Skin of body (tissue), 3 donors: ENCODE measurements at places on chromosomes 5 and 9. TPM values are rescaled to one million over a fixed set of nuclear protein-coding genes. Genes with fewer than 3 reads are reported as not detected.

DNA sequence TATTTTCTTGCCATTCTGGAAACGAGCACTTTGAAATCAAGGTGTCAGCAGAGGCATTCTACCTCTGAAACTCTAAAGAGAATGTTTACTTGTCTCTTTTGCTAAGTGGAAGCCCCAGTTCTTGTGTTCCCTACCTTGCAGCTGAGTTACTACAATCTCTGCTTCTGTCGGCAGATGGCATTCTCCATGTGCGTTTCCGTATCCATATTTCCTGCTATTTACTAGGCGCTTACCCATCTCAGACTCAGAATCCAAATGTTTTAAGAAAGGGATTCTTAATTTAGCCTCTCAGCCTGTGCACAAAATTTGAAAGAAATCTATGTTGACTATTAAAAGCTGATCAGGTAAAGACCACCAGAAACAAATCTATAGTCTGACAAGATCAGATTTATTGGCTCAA, 221.3 kb upstream of the FTMT start:
- no peak for DNase-seq

DNA sequence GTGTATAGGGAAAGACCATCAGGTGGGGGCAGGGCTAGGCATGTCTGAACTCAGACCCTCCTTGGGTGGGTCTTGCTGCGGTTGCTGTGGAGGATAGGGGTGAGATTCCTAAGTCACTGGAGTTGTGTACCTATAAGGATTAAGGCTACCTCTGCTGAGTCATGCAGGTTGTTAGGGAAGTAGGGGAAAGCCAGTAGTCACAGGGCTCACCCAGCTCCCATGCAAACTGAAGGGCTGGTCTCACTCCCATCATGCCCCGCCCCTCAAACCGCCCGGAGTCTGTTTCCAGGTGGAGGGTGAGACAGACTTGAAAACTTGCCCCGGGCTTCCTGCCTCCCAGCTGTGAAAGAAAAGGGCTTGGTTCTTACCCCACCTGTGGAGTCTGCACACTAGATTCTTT, 161.8 kb downstream of the CAVIN4 start:
- no peak for DNase-seq

GRCh38 chr5:123997064-123997461, 485.1 kb downstream of the CSNK1G3 start:
- DNase-seq = no peak

GRCh38 chr5:149002053-149002452, 60.8 kb downstream of the SH3TC2 start:
- peak; percentile 18 for DNase-seq

- no peak for DNase-seq
Observed at GRCh38 chr5:176334031-176334770, 27.4 kb downstream of the KIAA1191 start.

DNA sequence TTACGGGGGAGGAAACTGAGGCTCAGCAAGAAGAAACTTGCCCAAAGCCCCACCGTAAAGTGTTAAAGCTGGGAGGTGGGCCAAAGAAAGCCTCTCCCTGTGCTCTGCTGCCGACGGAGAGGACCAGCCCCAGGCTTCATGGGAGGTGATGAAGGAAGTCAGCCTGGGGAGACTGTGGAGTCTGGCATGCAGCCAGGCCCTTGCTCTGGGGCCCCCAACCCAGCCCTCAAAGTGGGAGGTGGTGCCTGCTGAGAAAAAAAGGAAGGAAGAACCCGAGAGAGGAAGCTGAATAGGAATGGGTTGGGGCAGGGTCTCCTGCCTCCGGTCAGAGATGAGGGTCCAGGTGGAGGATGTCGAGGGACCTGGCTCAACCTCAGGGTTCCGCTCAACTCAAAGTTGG, 3.8 kb downstream of the RNF44 start:
- DNase-seq = no peak

- no peak for DNase-seq
Observed at GRCh38 chr5:7419846-7420245, 23.9 kb downstream of the ADCY2 start.

GRCh38 chr9:15944341-15944740, 391.5 kb downstream of the CCDC171 start:
- DNase-seq = peak; percentile 21

DNA sequence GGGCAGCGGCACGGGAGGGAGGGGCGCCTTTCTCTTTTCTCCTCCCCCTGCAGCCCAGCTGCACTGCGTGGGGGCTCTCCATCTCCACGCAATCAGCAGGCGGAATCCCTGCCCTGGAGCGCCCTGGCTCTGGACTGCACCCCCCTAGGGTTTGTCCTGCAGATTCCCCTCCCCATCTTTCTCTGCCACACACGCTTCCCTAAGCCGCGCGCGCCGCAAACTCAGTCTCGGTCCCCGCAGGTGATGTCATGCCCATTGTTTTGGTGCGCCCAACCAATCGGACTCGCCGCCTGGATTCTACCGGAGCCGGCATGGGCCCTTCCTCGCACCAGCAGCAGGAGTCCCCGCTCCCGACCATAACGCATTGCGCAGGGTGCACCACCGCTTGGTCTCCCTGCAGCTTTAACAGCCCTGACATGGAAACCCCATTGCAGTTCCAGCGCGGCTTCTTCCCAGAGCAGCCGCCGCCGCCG, at the start of gene KCNN2:
TSS of gene KCNN2 (plus strand) at position 347 of the 473 bp plus-strand sequence. CDS start at position 417, 70 bp downstream.
- peak; percentile 76 for DNase-seq

DNA sequence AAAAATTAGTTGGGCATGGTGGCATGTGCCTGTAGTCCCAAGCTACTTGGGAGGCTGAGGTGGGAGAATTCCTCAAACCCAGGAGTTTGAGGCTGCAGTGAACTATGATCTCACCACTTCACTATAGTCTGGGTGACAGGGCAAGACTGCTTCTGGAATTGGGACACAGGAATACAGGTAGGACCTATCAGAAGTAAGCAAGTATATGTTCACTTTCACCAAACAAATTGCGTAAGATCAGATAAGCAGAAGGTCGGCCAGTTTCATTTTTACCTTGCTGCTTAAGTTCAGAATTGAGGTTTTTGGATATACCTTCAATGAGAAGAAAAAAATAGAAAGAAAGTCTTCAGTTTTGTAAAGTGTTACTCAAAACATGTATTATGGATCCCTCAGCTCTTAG, 171.7 kb downstream of the MAT2B start:
- DNase-seq = no peak

- DNase-seq = no peak
Observed at GRCh38 chr5:40089269-40089668, 590.4 kb upstream of the PTGER4 start.

DNA sequence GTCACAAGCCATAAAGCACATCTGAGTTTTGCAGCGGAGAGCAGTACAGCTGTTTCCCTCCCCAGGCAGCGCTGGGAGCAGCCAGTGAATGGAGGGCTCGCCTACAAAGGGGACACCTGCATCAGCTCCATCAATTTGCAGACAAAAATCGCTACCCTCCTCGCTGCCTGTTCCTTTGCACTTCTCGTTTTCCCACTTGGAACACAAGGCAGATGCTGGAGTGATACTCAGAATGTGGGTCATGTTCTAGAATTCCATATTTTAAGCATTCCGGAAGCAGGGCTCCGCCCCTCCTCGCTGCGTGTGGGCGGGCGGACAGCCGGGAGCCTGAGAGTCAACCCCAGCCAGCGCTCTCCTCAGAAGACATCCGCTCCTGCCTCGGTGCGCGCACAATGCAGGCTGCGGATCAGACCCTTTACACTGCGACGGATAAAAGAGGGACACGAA, 92.1 kb downstream of the LMNB1 start:
- DNase-seq = peak; percentile 53

- no peak for DNase-seq
Observed at GRCh38 chr9:129317179-129318011, 139.3 kb upstream of the IER5L start.

- no peak for DNase-seq
Observed at GRCh38 chr9:79026316-79026715, 545.4 kb upstream of the TLE4 start.

- DNase-seq = no peak
Observed at GRCh38 chr5:11452852-11453251, 451.4 kb downstream of the CTNND2 start.

GRCh38 chr5:78499485-78499884, 139.1 kb downstream of the SCAMP1 start:
- no peak for DNase-seq

DNA sequence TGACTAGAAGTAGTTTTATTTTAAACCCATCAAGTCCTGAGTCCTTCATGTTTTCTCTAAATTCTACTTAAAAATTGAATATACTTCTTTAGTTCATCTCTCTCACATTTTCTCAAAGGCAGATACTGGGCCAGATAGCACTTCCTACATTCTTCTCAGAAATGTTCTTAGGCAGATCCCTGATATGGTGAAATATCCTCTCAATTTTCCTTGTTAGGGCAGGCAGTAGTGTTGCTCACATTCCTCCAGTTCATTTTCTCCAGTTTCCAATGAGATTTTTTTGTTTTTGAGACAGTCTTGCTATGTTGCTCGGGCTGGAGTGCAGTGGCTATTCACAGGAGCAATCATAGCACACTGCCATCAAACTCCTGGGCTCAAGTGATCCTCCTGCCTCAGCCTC, 5.7 kb downstream of the GCNT1 start:
- DNase-seq = no peak

- DNase-seq = no peak
Observed at GRCh38 chr9:70510157-70510770, 95.8 kb upstream of the KLF9 start.

DNA sequence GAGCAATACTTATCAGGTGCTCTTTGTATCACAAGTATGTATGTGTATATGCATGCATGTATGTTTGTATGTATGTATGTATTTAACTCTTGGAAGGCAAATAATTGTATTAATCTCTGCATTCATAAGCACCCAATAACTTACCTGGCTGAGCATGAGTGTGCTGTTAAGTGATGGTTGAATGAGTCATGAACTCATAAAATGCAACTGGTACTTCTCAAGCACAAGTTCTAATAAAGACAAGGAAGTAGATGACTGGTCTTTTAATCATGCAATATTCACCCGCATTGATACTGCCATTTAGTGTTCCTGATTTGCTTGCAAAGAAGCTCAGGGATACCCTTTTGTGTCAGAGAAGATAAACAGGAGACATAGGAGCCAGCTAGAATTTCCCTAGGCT, 204.9 kb upstream of the TRPM3 start:
- DNase-seq = no peak

DNA sequence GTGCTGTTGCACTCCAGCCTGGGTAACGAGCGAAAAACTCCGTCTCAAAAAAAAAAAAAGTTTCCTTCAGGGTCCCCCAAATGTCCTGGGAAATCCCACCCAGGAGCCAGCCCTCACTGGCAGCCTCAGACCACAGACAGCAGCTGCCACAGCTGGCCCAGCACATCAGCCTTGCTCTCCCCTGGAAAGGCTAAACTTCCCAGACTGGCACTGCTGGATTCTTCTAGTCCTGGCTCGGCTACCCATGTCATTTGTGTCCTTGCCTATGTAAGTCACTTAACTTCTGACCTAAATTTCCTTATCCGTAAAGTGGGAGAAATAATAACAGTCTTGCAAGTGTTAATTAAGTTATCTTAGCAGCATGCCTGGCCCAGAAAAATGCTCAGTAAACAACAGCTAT, 8.6 kb upstream of the PRRC2B start:
- no peak for DNase-seq

GRCh38 chr5:77353251-77353650, 138.9 kb downstream of the WDR41 start:
- DNase-seq = no peak

GRCh38 chr5:180832638-180833068, 28.4 kb downstream of the ZFP62 start:
- no peak for DNase-seq

DNA sequence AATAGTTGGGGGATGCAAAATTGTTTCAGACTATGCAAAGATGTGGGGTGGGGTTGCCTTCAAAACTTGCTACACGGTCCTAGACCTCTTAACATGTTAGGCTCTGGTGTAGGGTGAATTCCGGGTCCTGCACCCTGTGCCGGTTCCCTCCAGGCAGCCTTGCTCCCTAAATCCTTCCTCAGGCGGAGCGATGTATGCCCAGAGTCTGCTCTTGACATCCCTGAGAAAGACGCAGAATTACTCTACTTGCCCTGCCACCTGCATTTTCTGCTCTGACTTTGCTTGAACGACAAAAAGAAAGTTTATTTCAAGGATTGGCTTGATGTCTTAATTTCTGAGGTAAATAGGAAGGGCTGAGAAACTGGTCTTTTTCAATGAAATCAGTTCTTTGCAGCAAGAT, 691 bp downstream of the THBS4 start:
- no peak for DNase-seq

SLC45A2 gene
- 0.39 TPM for total RNA-seq

FBP1 gene
- 5.1 TPM for total RNA-seq

PRRT1B gene
- not detected for total RNA-seq

AGXT2 gene
- total RNA-seq = not detected

BARX1 gene
- total RNA-seq = not detected

KIF27 gene
- total RNA-seq = 13.1 TPM

DBH gene
- total RNA-seq = under 0.01 TPM

HACD4 gene
- total RNA-seq = 4.7 TPM

TMC1 gene
- total RNA-seq = 0.69 TPM

MSMP gene
- total RNA-seq = not detected

SLC9A3 gene
- 1.5 TPM for total RNA-seq

SAXO1 gene
- 0.10 TPM for total RNA-seq

SEPTIN8 gene
- total RNA-seq = 45.1 TPM

ADAMTS13 gene
- 3.2 TPM for total RNA-seq

CAMK4 gene
- total RNA-seq = 6.0 TPM

SPINK4 gene
- not detected for total RNA-seq

PCDHGB3 gene
- 4.3 TPM for total RNA-seq
